ENCODE measurements at places on chromosomes 4 and X.

DNA sequence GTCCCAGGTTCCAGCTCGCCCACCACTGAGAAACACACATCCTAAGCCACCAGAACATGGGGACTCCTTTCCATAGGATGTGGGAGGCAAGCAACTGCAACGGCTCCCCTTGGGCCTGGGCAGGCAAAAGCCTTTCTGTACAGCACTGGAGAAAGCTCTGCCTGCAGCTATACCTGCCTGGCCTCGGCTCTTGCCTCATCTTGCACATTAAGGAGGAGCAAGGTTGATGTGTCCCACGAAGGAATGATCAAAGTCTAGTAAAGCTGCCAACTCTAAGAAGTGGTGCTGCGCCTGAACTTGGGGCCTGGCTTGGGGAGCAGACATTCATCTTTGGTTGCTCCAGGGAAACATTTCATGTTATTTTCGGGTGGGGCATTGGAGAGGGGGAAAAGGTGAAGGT, 19.6 kb downstream of the CCNG2 start:
- DNase-seq: no peak

GRCh38 chrX:152600853-152601633, 36.7 kb upstream of the GABRQ start:
- no peak for DNase-seq

DNA sequence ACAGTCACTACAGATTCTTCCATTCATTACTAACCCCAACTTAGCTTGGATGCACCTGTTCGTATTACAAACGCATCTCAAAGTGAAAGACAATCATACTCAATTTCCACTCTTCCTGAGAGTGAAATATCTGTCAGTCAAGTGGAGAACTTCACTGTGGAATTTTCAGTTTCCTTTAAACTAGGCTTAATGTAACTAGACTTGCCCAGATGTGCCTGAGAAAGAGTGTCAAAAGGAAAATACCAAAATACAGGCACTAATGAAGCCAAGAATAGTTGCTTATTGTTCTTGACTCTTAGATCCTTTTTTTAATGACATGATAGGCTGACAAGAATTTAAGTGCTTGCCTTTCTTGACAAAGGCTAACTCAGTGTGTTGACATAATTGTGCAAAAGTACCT, 72.4 kb upstream of the NR3C2 start:
- DNase-seq: no peak

GRCh38 chr4:40976343-40976742, 226.6 kb downstream of the NSUN7 start:
- no peak for DNase-seq

- DNase-seq: no peak
Observed at GRCh38 chrX:149939655-149939904, 1.3 kb upstream of the EOLA2 start.

DNA sequence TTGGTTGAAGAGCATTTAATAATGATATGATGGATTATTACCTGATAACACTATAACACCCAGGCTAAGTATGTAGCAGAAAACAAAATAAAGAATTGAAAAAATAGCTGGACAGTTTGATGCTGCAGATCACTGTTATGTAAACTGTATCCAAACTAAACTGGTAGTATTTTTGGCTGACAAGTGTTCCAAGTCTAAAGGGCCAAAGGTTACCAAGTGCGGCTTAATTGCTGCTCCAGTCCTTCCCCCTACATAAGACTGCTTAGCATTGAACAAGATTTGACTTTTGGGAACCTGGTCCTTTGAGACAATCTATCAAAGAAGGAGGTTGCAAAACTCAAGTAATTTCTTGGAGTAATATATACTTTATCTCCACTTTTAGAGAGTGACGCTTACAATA, 249.6 kb downstream of the CAMK2D start:
- no peak for DNase-seq

DNA sequence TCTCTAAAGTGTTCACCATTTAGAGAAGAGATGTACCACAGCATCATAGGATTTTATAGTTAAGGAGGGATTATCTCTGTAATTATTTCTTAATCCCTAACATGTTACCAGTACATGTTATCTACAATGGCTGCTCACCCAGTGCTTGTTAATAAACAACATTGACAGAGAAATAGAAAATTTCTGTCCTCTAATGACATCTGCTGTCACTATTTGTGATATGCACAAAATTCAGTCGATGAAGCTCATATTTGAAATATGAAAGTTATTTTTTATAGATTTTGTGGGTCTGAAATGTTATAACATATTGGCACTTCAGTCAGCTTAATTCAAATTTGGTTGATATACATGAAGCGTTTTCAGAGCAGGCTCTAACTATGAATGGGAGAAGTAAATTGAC, 48.8 kb upstream of the GRXCR1 start:
- no peak for DNase-seq

DNA sequence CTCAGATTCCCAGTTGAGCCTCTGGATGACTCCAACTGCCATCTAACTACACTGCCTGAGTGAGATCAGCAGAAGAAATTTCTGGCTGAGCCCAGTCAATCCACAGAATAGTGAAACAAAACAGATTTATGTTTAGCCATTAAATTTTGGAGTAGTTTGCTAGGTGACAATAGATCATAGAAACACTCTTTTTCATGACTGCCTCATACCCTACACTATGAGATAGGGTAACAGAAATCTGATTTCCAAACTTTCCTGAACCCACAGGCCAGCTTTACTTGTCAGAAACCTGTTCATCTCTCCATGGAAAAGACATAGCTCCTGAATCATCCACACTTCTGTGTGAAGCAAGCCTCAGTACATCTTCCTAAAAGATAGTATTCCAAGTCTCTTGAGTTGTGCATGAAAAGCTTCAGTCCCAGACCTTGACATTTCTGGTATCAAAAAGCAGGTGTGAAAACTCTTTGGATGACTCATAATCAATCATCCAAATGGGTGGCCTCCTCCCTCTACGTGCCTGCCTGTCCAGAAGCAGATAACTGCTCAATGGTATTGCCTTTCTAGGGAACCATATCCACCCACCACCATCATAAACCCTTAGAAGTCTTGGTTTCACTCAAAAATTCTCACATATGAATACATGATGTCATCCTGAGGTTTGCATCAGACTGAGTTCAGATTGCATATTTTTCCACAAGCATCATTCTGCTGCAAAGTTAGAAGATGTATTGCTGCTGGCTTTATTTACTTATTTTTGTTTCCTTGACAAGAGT, 47.5 kb upstream of the RAP2C start:
- DNase-seq: no peak

- DNase-seq: no peak
Observed at GRCh38 chr4:26732356-26732755, 128.3 kb upstream of the STIM2 start.

DNA sequence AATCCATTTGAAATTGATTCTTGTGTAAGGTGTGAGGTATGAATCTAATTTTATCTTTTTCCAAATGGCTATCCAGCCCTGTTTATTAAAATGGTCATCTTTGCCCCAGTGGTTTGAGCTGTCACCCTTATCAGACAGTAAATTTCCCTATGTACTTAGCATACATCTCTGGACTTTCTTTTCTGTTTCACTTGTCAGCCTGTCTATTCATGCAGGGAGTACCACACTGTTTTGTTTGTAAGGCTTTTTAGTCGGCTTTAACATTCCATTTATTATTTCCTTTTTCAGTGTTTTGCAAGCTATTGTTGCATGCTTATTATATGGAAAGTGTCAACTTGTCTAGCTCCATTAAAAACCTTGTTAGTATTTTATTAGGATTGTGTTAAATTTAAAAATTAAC, 155.8 kb downstream of the STAG2 start:
- DNase-seq: no peak

- no peak for DNase-seq
Observed at GRCh38 chr4:28557755-28558154, 1697.1 kb downstream of the STIM2 start.

GRCh38 chr4:186485561-186486062, 69.8 kb downstream of the MTNR1A start:
- no peak for DNase-seq

DNA sequence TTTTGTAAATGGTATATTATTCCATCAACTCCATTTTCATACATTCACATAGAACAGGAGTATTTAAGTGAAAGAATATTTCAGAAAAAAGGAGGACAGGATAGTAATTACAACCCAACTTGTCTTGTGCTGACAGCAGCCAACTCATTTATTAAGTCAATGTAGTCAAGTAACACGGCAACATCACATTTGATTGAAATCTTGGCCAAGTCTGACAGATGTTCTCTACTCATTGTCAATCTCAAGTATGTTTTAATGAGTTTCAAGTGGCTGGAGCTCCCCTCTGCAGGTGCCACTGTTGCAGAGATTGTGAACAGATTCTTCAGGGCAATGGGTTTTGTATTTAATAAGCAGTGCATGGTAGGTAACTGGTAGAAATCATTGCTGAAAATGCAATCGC, 332.5 kb downstream of the C4orf33 start:
- no peak for DNase-seq

- no peak for DNase-seq
Observed at GRCh38 chr4:19823781-19824180, 427.9 kb upstream of the SLIT2 start.

DNA sequence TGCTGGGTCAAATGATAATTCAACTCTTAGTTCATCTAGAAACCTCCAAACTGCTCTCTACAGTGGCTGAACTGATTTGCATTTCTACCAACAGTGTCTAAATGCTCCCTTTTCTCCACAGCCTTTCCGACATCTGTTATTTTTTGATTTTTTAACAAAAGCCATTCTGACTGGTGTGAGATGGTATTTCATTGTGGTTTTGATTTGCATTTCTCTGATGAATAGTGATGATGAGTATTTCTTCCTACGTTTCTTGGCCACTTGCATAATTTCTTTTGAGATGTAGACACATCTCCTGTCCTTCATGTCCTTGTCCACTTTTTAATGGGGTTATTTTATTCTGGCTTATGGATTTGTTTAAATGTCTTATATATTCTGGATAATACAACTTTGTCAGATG, 298.2 kb upstream of the ARSJ start:
- DNase-seq: no peak

DNA sequence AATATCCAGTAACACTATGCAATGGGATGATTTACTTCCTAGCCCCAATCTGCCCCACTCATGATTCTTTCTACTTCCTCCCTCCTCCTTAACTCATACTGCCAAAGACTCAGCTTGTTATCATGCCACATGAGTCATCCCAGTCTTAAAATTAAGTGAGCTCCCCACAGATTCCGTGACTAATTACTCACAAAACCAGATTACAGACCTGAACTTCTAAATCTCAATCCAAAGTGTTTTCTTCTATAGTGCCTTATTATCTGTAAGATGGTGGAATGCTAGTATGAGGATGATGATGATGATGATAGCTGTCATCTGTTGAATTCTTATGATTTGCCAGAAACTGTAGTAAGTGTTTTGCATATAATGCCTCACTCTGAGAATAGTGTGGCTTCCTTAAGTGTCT, 27.7 kb upstream of the GPC3 start:
- DNase-seq: no peak

GRCh38 chrX:44342866-44343265, 606 bp downstream of the EFHC2 start:
- DNase-seq: no peak

DNA sequence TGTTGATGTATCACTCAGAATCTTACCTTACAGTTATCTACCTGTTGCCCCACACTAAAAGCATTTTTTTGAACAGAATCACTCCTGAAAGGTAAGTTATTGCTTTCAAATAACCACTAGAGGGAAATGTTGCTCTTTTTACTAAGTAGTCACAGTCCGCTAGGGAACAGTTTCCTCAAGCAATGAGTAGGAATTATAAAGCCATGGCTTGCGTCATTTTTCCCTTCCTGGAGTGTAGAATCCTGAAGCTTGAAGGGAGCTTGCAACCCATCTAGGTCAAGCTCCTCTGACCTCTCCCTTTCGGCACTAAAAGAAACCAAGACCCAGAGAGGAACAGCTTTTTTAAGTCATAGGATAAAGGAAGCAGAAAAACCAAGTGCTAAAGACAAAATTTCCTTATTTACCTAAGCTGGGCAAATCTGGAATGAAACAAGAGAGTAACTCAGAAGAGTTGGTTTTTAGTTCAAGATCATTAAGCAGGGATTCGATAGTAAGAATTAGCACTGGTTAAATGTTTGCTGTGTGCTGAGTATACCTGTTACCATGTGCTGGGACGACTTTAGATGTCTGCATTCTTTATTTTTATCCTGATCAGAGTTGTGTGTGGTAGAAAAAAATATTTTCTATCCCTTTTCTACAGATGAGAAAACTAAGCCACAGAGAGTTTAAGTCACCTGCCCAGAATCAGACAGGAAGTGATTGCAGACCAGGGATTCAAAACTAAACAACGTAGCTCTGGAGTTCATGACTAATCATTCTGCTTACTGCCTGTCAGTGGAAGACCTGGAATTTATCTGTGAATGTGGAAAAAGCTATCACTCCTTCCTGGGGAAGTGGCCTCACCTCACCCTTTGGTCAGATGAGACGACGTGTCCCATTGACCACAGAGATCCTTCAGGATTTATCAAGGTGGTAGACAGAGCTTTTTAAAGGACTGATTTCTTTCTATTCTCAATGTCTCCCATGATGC, 631.5 kb downstream of the RAB28 start:
- no peak for DNase-seq

GRCh38 chr4:112766422-112766821, 129.5 kb downstream of the LARP7 start:
- DNase-seq: no peak

- no peak for DNase-seq
Observed at GRCh38 chr4:133084421-133084820, 64.7 kb upstream of the PCDH10 start.

GRCh38 chr4:56705966-56706365, 24.9 kb upstream of the HOPX start:
- no peak for DNase-seq

DNA sequence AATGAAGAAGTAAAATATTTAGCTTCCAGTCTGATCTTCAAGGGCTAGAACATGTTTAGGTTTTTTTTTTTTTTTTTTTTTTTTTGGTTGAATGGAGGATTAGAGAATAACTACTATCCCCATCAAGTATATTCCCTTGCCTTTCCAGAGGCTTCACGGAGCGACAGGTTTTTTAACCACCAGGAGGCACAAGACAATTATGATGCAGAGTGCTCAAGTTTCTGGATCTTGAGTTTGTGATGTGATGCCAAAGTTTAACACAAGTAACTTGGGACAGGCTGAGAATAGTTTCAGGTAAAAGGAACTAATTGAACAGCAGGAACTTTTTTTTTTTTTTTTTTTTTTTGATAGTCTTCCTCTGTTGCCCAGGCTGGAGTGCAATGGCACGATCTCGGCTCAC, 30.3 kb downstream of the CCNI start:
- no peak for DNase-seq

DNA sequence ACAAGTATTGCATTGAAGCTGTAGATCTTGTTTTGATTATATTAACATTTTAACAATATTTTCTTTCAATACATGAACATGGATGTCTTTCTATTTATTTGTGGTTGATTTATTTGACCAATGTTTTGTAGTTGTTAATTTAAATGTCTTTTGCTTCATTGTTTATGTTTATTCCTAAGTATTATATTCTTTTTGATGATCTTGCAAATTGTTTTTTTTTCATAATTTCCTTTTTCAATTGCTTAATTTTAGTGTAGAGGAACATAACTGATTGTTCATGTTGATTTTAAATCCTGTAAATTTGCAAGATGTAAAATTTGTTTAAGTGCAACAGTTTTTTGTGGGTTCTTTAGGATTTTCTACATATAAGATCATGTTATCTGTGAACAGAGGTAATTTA, 744.1 kb downstream of the FAM133A start:
- DNase-seq: no peak

GRCh38 chr4:180900781-180901180, 1342.4 kb upstream of the TENM3 start:
- DNase-seq: no peak
